Hindlimb muscle (tissue), 1 donor: ENCODE measurements at places on chromosomes 13 and 19. TPM values are rescaled to one million over a fixed set of nuclear protein-coding genes. Genes with fewer than 3 reads are reported as not detected.

DNA sequence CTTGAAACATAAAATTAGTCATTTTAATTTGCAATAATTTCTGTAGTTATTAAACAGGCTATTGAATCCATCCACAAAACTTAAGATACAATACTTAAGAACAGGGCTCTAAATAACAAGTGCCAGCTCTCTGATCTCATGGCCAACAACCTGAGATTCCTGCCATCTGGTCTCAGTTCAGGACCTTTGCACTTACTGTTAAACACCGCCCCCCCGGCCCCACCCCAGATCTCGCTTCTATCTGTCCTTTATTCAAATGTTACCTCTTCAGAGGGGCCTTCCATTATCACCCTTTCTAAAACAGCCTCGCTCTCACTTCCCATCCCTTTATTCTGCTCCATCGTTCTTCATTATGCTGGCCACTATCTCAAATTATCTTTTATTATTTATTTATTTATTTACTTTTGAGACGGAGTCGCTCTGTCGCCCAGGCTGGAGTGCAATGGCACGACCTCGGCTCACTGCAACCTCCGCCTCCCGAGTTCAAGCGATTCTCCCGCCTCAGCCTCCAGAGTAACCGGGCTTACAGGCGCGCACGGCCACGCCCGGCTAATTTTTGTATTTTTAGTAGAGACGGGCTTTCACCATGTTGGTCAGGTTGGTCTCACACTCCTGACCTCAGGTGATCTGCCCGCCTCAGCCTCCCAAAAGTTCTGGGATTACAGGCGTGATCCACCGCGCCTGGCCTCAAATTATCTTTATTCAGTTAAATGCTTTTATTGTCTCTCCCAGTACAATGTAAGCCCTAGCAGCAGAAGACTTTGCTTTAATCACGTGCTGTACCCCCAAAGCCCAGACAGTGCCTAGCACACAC, 838 bp upstream of the SNRNP70 start:
- no peak for DNase-seq

DNA sequence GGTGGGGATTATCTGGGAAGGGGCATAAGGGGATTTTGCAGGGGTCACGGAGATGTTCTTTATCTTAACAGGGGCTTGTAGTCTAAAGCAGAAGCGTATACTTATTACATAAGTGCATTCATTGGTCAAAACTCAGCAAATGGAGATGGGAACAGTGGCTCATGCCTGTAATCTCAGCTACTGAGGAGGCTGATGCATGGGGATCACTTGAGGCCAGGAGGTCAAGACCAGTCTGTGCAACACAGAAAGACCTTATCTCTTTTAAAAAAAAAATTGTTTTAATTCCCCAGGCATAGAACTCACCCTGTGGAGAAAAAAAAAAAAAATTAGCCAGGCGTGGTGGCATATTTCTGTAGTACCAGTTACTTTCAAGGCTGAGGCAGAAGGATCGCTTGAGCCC, 18.9 kb downstream of the FAM187B start:
- DNase-seq: no peak

- no peak for DNase-seq
These were observed 663 bp upstream of the GGACT start for GRCh38 chr13:100589178-100589725.

DNA sequence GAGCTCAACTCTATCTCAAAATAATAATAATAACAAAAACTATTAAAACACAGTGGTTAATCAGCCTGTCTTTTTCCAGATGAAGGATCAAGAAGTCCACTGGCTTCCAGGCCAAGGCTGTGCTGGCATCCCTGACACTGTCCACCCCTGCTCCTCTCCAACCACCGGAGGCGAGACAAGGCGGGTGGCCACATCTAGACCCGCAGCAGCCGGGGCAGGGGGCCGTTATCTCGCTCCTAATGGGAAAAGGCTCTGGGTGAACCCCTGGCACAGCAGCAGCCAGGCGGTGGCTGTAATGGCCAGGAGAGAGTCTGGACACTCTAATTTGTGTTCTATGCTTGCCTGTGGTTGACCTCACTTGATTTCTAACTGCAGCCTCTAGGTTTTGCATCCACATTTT, 158.0 kb upstream of the SOX1 start:
- DNase-seq: no peak

- no peak for DNase-seq
These were observed 52.4 kb downstream of the RBM26 start for GRCh38 chr13:79353693-79354092.

DNA sequence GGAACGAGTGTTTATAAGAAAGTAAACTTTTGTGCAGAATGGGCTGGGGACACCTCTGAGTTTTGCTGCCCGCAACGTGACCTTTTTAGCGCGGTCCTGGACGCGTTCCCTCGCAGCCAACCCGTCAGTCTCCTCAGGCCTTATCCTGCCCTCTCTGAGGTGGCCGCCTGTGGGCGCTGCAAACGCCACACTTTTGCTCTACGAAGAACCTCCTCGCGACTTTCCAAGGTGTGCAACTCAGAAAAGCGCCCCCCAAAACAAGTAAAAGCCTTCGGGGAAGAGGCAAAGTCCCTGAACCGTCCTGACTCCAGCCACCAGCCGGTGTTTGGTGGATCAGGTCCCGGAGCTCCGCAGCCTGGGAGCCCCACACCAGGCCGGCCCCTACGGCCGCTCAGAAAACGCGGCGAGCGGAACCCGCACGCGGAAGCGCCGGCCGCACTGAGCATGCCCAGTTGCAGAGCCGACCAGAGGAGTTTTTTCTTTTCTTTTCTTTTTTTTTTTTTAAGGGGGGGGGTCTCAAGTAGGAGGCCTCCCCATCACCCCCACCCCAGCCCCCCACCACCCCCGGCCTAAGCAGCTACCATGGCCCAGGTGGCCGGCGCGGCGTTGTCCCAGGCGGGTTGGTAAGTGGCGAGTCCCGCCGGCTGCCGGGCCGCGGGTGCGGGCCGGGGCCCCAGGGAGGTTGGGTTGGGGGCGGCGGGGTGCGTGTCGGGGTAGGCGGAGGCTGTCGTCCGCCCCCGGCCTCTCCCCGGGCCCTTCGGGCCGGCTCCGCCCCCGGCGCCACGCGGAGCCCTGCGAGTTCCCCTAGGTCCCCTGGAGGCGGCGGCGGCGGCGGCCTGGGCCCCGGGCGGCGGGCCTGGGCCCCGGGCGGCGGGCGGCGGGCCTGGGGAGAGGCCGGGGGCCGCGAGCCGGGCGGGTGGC, at the start of gene TDRD3:
Gene TDRD3, plus strand, starts transcription at position 438 of the 921 bp plus-strand sequence. Its CDS starts 145 bp downstream, at position 583.
- peak; percentile 93 for DNase-seq

DNA sequence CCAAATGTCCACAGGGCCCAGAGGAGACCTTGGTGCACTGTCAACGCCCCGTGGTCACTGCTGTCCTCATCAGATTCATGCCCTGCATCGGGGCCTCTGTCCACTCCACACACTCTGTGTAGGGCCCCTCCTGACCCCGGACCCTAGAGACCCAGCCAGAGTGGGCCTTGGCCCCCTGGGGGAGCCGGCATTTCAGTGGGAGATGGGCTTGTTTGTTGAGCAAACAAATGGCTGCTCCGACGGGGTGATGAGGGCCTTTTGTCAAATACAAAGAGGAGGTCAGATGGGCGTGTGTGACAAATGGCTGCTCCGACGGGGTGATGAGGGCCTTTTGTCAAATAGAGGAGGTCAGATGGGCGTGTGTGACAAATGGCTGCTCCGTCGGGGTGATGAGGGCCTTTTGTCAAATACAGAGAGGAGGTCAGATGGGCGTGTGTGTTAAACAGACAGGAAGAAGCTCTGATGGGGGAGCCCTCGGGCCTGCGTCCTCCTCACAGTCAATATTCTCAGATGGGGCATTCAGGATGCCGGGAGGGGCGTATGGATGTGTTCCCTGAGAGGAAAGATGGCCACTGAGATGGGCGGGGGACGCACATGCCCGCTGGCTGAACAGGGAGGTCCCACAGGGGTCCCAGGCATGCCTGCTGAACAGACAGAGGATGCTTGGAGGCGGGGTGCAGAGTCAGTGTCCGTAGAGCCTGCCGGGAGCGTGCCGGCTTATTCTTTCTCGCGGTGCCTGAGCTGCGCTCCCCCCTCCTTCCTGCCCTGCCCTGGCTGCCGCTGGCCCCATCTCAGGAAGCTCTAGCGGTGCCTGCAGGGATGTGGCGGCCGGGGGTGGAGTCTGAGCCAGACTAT, 36.3 kb downstream of the SMIM24 start:
- peak; percentile 56 for DNase-seq

DNA sequence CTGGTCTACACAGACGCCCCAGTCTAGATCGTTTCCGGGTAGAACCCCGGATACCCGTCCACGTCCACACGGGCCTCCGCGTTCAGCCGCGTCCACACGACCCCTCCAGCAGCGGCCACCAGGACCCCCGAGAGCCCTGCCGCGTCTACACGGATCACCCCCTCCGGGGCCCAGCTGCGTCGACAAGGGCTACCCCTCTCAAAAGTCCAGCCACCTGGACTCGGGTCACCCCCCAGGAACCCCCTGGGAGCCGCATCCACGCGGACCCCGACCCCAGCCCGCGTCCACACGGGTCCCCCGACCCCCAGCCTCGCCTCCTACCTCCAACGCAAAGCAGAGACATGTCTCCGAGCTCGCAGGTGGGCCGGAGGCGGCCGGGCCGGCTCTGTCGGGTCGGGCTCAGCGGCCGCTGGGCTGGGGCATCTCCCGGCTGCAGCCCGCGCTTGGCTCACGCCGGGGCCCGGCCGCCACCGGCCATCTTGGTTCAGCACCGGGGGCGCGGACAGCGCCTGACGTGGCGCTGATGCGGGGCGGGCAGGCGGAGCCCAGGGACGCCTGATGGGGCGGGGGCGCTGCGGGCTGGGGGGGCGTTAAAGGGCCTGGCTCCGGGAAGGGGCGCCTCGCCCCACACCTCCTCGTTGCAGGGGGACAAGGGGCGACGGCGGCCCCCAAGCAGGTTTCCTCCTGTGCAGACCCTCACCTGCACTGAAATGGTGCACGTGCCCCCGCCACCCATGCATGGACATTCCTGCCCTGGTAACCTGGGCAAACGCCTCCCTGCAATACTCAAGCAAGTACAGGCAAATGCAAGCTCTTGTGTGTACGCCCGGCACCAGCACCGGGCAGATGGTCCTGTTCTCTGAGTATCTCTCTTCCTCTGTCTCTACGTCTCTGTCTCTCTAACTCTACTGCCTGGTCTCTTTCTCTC, at the start of gene UNC13A:
Gene UNC13A, minus strand, starts transcription at position 498 of the 928 bp plus-strand sequence. Its CDS starts 155 bp downstream, at position 343.
- DNase-seq: peak; percentile 58

TINCR gene
- 0.86 TPM for polyA plus RNA-seq

POU2F2 gene
- polyA plus RNA-seq: 2.0 TPM

SMAD9 gene
- 17.2 TPM for polyA plus RNA-seq

SSC5D gene
- polyA plus RNA-seq: 13.3 TPM
